Dermis blood vessel endothelial cell (primary cell): ENCODE measurements at places on chromosomes 2 and 18. TPM values are rescaled to one million over a fixed set of nuclear protein-coding genes. Genes with fewer than 3 reads are reported as not detected.

Gene CXCR1
- total RNA-seq: not detected in 2 replicates

Gene BOLL
- total RNA-seq: not detected in 2 replicates

Gene DCC
- not detected in 2 replicates for total RNA-seq

Gene MDH1B
- total RNA-seq: 0.33 TPM in 1 of 2 replicates, not detected in the other

Gene CYS1
- 0.74 and 1.2 TPM in 2 replicates for total RNA-seq

Gene GPR35
- 0.33 and 0.85 TPM in 2 replicates for total RNA-seq

Gene VWC2L
- not detected in 2 replicates for total RNA-seq

Gene TGOLN2
- 101 and 151 TPM in 2 replicates for total RNA-seq

Gene KLHL29
- 3.7 and 5.8 TPM in 2 replicates for total RNA-seq

Gene KLHL30
- total RNA-seq: not detected in 2 replicates

Gene PARD3B
- total RNA-seq: 13.3 and 14.3 TPM in 2 replicates

Gene FAP
- total RNA-seq: 1.8 and 6.6 TPM in 2 replicates

Gene SP9
- not detected in 2 replicates for total RNA-seq

Gene ACVR1C
- 0.17 TPM in 1 of 2 replicates, not detected in the other for total RNA-seq

Gene ASXL2
- total RNA-seq: 7.3 and 11.7 TPM in 2 replicates

Gene EML6
- 0.17 and 1.1 TPM in 2 replicates for total RNA-seq

Gene LHCGR
- total RNA-seq: not detected in 2 replicates

Gene LCT
- total RNA-seq: under 0.01 TPM in 1 of 2 replicates, not detected in the other

Gene ABCB11
- total RNA-seq: under 0.01 and 0.09 TPM in 2 replicates

Gene PUM2
- total RNA-seq: 48.0 and 81.2 TPM in 2 replicates

Gene TEKT4
- not detected in 2 replicates for total RNA-seq

Gene PLGLB2
- 0.65 and 1.7 TPM in 2 replicates for total RNA-seq

Gene UGT1A10
- total RNA-seq: not detected in 2 replicates

Gene RAB1A
- 62.5 and 141 TPM in 2 replicates for total RNA-seq

Gene SH2D6
- not detected in 2 replicates for total RNA-seq

Gene ALK
- not detected in 2 replicates for total RNA-seq

Gene NFU1
- total RNA-seq: 42.6 and 44.9 TPM in 2 replicates

Gene ZNF892
- 7.7 and 8.7 TPM in 2 replicates for total RNA-seq
